ENCODE measurements at places on chromosomes 16 and 17. TPM values are rescaled to one million over a fixed set of nuclear protein-coding genes. Genes with fewer than 3 reads are reported as not detected.

DNA sequence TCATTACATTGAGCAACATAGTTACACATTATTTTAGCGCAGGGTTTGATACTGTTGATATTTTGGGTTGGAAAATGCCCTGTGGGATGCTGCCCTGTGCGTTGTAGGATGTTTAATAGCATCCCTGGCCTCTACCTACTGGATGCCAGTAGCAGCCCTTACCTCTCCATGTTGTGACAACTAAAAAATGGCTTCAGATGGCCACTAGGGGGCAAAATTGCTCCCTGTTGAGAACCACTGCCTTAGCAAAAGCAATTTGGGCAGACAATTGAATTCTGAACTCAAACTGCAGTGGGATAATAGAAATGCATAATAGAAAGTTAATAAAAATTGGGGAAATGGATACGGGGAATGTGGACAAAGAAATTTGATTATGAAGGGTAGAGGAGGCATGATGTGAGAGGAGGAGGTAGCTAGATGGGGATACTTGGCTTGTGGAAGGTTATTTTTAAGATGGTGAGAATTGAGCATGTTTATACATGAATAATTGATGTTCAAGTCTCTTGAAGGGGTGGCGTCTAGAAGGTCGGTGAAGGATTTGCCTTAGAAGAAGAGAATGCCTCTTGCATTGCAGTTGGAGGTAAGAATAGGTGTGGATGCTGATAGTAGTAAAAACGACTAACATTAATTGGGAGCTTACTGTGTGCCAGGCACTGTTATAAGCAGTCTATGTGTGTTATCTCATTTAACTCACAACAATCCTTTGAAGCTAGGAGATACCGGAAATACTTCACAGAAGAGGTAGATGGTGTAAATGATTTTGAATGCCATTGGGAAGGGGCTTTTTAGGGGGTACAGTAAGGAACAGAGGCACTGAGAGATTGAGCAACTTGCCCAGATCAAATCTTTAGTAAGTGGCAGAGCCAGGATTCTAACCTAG, 19.0 kb downstream of the HEATR9 start:
- peak; percentile 68 for DNase-seq

DNA sequence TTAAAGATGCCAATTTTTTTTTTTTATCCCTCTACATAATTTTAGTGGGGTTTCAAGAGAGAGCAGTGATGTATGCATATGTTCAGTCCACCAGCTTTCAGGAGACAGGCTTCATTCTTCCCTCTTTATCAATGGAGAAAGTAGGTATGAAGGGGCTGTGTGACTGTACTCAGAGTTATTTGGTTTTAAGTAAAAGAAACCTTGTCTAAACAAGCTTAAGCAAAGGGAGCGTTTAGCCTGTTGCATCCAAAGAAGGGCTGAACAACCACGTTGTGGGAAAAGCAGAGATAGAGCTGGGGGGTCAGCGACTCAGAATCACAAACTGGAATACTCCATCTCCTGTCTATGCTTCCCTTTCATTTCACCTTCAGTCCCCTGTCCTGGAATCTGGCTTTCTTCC, 50.4 kb upstream of the HAS3 start:
- no peak for DNase-seq

- DNase-seq, result no peak
Observed at GRCh38 chr17:19718041-19718612, 1.7 kb upstream of the SLC47A2 start.

DNA sequence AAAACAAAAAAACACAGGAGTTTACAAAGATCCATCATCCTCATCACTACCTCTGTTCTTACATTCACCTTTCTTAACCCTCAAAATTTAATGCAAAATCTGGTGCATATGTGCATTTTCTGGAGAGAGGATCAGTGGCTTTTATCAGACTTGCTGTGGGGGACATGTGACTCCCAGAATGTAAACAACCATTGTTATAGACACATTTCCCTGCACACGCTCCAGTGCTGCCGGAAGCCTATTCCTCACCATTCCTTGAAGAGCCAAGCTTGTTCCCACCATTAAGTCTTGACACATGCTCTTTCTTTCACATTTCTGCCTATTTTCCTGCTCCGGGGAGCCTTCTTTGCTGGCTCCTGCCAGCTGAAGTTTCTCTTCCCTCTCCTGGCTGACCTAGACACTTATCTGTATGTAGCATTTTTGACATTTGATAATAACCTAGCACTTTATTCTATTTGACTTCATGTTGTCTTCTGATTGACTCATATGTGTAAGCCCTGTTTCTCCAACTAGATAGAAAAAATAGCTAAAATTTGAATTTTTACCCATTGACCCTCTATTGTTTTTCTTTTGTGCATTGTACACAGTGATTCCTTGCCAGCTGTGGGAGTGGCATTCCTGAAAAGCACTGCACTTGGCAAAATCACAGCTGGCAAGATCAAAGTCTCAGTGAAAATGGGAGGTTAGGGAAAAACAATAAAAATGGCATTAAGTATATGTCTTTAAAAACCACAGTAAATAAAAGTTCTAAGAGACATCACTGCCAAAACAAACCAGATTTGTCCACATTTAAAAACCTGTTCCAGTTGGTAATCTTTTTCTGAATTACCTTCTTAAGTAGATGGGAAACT, 76.8 kb upstream of the CIBAR2 start:
- no peak for DNase-seq

GRCh38 chr16:30186782-30187555, 3.6 kb downstream of the CORO1A start:
- peak; percentile 18 for DNase-seq

DNA sequence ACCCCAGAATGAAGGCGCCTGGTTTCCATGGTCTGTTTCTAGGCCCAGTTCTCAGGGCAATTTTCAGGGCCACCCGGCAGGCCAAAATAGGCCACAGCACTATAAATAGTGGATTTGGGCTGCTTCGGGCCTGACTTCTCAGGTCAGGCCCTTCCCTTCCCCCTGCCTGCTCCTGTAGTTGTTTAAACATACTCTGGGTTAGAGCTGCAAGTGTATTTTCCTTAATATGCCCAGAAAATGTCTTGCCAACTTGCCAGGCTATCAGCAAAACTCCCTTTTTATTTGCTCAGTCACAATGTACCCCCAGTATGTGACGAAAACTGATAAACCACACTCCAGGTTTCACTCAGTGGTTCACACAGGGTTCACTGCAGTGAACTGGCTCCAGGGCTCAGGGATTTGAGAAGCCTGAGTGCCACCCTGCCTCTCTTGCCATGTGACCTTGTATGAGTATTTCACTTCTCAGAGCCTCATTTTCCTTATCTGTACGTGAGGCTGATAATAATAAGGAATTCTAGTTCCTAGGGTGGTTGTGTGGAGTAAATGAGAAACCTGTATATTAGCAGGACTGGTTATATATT, 76.5 kb downstream of the GPRC5B start:
- DNase-seq, result no peak

- no peak for DNase-seq
Observed at GRCh38 chr16:21647562-21648164, 4.7 kb downstream of the IGSF6 start.

DNA sequence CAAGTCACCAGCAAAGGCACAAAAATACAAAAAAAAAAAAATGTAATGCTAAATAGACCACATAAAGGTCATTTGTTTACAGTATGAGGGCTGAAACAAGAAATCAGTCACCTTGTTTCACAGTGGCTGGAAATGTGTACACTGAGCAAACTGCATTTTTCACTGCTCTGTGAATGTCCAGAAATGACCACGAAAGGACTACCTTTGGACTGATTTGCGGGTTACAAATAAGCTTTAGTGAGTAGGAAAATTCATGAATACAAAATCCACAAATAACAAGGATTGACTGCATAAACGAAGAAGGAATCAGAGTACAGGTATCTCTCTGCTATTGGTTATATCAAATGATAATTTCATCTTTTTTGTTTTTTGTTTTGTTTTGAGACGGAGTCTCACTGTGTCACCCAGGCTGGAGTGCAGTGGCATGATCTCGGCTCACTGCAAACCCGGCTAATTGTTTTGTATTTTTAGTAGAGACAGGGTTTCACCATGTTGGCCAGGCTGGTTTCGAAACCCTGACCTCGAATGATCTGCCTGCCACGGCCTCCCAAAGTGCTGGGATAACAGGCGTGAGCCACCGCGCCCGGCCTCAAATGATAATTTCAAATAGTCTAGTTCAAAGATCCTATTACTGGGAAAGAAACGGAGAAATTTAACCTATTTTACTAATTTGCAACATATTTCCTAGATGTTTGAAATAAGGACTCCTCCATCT, 30.5 kb downstream of the CYTH1 start:
- DNase-seq, result no peak

The HCFC1R1 gene
- 28.1 TPM for total RNA-seq

The C16orf82 gene
- not detected for total RNA-seq

The GRAP gene
- not detected for total RNA-seq

Measured in LHCN-M2 (cell line).